ENCODE measurements at places on chromosomes 12 and 14.

- no peak for DNase-seq
Measured at GRCh38 chr12:104219361-104219892, 3.8 kb downstream of the TXNRD1 start.

DNA sequence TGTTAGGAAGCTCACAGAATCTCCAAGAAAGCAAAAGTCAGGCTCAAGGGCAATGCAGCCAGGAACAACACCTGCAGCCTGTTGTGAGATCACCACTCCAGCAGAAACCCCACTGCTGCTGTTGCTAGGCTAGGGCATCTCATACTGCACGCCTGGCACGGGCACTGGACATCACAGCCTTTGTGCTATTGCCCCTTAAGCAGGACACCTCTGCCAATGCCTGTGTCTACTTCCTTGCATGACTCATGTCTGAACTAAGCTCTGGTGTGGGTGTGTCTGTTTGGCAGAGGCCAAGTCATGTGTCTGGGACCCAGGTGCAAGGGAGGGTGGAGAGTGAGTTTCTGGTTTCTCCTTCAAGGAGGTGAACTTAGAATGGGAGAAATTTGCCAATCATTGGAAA lies 10.0 kb upstream of the DDX47 start:
- DNase-seq, result no peak

DNA sequence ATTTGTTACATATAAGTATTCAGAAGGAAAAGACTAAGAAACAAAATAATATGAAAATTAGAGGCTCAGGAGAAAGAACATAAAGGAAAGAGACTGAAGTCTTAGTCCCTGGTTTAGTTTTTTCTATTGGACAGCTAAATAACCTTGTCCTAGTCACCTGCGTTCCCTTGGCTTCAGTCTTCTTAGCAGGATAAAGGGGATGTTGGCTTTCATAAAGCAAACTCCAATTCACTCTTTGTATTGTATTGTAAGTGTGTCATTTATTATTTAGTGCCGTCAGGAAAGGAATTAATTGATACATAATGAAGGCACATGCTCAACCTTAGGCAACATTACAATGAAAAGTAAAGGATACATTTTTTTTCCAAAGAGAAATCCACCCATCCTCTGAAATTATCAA lies 190.3 kb upstream of the PPFIA2 start:
- no peak for DNase-seq

- peak; percentile 48 for DNase-seq
Measured at GRCh38 chr12:111313833-111314259, 55.0 kb downstream of the PHETA1 start.

DNA sequence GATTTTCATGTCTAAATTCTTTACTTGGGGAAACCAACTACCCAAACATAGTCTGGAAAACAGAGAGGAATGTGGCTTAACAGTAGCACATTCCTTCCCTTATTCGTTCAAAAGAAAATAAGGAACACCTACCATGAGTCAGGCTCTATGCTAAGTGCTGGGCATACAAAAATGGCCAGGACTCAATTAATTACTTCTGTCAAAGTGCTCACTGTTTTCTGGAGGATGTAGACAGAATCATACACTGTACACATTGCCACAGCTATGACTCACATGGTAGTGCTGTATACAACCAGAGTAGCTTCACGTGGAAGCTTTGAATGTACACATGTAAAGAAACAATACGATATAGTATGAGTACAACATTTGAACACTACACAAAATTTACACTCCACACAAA lies 50.1 kb downstream of the SLC25A21 start:
- no peak for DNase-seq

DNA sequence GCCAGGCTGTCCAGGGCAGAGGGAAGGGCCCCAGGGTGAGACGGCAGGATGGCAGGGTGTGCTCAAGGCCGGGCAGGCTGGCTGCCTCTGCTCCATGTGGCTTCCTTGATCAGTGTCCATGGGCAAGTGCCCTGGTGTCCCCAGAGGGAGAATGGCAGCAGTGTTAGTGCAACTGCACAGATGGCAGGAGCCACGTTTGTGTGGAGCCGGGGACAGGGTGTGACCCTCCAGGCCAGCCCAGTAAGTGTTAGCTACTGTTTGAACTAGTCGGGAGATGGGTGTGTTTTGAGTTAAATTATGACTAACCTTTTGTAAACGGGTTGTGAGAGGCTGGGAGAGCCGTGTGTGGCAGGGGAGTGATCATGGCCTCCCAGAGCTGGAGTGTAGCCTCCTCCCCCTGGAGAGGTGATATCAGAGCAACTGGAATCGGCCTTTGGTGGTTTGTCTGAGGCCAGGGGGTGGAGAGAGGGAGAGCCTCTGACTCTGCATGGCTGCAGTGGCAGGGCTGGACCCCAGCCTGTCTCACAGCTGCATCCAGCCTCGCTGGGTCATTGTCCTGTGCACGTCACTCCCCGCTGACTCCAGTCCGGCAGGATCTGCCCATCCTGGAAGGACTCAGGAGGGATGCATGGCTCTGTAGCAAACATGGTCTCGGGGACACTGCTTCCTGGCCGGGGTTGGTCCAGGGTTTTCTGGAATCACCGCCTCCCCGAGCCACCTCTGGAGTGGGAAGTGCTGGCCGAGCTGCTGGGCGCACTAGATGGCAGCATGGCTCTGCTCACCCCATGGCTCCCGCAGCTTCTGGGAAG lies 27.8 kb downstream of the AACS start:
- peak; percentile 10 for DNase-seq

DNA sequence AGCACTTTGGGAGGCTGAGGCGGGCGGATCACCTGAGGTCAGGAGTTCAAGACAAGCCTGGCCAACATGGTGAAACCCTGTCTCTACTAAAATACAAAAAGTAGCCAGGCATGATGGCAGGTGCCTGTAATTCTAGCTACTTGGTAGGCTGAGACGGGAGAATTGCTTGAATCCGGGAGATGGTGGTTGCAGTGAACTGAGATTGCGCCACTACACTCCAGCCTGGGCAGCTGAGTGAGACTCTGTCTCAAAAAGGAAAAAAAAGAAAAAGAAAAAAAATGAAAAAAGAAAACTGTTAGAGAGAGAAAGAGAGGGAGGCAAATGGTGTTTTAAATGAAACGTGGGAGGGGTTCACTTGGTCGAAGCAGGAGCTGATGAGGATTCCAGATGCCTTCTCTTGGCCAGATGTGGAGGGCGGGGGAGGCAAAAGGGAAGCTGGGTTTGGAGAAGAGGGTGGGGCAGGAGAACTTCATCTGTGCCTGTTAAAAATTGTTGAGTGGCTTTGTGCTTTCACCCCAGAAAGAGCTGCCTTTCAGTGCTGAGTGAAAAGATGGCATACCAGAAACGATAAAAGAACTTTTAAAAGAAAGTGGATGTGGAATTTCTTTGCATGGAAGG lies 1.1 kb downstream of the EMP1 start:
- DNase-seq, result no peak

- no peak for DNase-seq
Measured at GRCh38 chr12:29640589-29641345, 143.0 kb downstream of the TMTC1 start.

GRCh38 chr14:34680806-34681479 lies 33.5 kb downstream of the CFL2 start:
- DNase-seq, result no peak

DNA sequence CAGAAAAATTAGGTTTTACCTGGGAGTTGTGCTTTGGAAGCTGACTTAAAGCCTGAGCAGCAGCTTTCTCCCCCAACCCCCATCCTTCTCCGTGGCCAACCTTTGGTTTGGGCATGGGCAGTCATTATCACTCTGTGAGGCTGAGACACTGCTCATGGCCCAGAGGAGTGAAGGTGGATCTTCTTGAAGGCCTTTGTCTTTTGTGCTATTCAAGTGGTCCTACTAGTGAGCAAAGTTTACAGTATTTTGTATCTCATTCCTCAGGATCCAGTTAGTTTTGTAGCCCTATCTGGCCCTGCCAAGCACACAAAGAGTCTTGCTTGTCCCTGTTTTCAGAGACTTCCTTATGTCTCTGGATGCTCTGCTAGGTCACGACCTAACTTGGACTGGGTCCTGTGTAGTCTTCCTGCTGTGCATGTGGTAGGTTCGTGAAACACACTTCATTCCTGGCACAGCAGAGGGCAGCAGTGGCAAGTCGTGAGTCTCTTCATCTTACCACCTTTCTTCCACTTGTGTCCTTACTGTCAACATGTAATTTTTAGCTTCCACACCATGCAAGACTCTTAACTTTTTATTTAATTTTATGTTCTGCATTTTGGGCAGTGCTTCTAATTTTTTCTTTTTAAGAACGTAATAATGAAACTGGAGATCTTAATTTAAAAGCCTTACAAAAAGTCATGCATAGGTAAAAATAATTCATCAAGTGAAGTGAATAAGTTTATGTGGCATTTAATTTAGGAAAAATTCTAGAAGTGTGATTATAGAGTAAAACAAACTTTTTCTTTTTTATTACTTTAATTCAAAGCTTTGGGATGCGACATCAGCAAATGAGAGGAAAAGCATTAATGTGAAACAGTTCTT lies 53.7 kb downstream of the APAF1 start:
- peak; percentile 82 for DNase-seq

DNA sequence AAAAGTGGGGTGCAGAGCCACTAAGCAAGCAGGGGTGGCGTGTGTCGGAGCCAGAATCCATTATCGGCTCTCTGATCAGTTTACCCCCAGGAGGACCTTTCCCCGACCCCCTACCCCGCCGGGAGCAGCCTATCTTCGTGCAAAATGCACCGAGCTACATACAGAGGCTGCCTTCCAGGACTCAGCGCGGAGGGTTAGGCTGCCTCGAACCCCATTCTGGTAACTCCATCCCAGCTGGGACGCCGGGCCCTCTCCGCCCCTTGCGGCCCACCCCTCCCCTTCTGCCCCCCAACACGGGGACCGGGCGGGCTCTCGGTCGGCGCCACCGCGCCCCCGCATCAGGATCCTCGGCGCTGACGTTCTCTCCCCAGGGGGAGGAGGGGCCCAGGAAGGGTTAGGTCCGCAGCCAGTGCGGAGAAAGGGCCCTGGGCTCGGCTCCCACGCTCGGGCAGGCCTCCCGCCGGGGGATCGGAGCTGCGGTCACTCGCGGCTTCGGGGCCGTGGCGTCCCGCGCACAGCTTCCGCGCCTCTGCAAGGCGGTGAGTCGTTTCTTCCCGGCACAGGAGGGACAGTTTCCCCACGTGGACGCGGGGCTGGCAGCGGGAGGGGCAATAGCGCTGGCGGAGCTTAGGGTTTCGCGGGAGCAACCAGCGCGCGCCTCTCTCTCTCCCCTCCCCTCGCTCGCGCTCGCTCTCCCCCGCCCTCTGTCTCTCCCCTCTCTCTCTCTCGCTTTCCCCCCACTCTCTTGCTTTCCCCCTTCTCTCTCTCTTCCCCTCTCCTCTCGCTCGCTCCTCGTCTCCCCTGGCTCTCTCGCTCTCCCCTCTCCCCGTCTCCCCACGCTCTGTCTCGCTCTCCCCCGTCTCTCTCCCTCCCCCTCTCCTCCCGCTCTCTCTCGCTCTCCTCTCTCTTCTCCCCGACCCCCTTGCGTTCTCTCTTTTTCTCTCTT lies 12.5 kb upstream of the MAP3K9 start:
- peak; percentile 39 for DNase-seq

- DNase-seq, result no peak
Measured at GRCh38 chr14:68856572-68856971, 63.7 kb upstream of the ZFP36L1 start.

- DNase-seq, result no peak
Measured at GRCh38 chr12:77031745-77032144, 33.6 kb downstream of the E2F7 start.

DNA sequence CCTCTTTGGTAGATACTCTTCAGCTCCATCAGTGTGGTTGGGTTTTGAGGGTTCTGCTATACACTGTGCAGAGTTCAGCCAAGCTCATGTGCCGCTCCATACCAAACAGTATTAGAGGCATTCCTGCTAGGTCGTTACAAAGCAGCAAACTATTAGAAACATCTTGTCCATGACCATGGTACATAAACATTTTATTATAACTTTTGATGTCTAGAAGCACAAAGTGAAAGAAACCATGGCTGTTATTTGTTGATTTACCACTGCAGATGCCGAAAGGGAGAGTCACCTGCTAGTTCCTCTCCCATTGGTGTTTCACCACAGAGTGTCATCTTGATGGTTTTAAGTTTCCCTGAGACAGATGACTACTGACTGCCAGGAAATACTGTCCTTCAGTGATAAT lies 242.0 kb downstream of the ADAMTS20 start:
- DNase-seq, result no peak

DNA sequence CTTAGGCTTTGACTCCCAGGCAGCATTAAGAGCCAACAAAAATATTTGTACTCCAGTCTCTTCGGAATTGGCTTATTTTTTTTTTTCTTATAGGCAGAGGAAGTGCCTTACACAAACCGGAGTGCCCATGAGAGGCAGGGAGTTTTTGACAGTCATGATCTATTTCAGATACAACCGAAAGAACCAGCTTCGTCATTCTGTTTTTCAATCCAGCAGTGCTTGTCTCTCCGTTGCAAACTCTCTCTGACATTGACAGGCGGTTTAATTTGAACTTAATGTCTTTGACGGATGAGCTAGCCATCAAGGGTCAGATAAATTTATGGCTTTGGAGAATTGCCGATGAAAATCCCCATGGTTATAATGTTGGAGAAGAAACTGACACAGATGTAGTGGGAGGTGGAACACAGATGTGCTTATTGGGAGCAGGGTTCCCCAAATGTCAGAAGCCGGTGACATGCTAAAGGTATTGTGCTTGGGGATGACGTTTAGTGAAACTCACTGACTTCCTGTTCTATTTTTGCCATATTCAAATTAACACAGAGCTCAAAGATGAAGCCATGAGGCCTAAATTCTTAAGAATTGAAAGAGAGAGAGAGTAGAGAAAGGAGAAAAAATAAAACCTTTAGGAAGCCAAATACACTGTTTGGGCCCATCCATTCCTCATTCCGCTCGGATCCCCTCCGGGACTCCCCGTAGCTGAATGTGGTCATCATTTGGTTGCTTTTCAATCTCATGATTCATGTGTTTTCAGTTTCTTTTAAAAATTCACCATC lies 59.7 kb downstream of the PLXNC1 start:
- peak; percentile 48 for DNase-seq

DNA sequence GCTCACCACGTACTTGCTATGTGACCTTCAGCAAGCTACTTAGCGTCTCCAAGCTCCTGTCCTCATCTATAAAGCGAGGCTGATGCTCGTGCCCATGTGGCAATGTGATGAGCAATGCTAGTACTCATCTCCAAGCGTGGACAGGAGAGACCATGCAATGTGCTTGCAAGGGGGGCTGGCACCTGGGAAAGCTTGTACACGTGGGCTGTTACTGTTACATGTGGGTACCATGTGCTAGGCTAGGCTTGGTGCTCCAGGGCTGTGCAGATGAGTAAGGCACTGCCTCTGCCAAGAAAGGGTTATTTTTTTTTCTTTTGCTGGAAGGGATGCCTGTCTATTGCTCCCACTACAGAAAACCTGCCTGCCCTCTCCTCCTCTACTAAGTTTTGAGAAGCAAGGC lies 46.6 kb downstream of the TSPAN11 start:
- no peak for DNase-seq
